Effector memory CD8-positive, alpha-beta T cell (primary cell): ENCODE measurements at places on chromosomes 6 and 20.
A peak's percentile ranks its signal among the peaks of the same experiment; 100 is the strongest.

- no peak for DNase-seq
Measured at GRCh38 chr6:160050022-160050421, 71.6 kb upstream of the SLC22A1 start.

GRCh38 chr6:16697437-16698161 is 63.7 kb downstream of the ATXN1 start:
- no peak for DNase-seq

GRCh38 chr6:35385457-35386202 is 43.3 kb downstream of the PPARD start:
- no peak for DNase-seq

DNA sequence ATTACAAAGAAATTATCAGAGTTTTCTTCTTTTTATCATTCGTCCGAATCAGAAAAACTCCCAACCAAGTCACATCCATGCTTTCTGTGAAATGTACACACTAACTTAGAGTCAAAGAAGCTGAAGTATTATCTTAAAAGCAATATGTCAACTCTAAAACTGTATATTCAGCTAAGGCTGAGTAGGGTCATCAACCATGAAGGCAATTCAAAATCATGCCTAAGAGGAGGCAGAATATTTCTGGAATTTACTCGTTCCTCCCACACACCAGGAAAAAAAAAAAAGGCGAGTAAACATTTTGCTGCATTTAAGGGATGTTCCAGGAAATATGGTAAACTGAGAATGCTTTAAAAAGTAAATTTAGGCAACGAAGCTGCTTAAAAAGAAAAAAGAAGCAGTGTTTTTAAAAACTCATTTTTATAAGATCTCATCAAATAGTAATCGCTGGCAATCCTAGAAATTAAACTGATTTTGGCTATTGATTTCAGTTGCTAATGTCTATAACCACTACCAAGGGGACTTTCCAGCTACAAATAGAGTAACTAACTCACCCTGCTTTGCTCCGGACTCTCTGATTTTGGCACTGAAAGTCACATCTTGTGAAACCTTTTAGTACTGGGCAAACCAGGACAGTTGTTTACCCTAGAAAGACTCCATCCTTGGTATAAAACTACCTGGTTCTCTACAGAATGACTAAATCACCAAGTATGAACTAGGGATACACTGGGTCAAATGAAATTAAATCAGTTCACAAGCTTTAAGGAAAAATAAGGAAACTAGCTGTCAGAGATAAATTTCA is 82.8 kb downstream of the MBOAT1 start:
- DNase-seq = no peak

- no peak for DNase-seq
Measured at GRCh38 chr6:14690120-14691056, 555.5 kb upstream of the JARID2 start.

- no peak for DNase-seq
Measured at GRCh38 chr6:154249499-154250298, 106.9 kb downstream of the IPCEF1 start.

DNA sequence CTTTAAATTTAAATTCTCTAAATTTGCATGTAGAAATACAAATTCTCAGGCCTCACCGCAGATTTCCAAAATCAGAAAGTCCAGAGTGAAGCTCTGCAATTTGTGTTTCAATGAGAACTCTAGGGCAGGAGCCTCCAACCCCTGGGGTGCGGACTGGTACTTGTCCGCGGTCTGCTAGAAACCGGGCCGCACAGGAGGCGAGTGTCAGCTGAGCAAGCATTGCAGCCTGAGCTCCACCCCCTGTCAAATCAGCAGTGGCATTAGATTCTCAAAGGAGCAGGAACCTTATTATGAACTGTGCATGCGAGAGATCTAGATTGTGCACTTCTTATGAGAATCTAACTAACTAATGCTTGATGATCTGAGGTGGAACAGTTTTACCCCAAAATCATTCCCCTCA is 203.0 kb upstream of the PCSK2 start:
- no peak for DNase-seq

DNA sequence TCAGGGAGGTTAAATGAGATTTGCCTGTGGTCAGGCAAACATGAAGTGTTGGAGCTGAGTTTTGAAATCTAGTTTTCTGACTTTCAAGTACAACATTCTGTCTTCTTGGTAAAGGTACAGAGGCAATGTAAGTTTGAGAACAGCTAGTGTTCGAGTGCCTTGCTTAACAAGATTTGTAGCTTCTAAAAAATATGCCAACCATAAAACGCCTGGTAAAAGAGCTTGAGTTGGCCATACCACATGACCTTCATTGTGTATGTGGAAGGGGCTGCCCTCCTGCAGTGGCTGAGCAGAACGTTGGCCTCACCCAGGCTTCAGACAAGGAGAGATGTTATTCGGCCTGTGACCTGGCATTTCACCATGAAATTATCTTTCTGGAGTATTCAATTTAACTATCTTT is 86.5 kb downstream of the MAP7 start:
- DNase-seq = no peak

GRCh38 chr6:106730718-106731117 is 101.3 kb downstream of the QRSL1 start:
- no peak for DNase-seq

DNA sequence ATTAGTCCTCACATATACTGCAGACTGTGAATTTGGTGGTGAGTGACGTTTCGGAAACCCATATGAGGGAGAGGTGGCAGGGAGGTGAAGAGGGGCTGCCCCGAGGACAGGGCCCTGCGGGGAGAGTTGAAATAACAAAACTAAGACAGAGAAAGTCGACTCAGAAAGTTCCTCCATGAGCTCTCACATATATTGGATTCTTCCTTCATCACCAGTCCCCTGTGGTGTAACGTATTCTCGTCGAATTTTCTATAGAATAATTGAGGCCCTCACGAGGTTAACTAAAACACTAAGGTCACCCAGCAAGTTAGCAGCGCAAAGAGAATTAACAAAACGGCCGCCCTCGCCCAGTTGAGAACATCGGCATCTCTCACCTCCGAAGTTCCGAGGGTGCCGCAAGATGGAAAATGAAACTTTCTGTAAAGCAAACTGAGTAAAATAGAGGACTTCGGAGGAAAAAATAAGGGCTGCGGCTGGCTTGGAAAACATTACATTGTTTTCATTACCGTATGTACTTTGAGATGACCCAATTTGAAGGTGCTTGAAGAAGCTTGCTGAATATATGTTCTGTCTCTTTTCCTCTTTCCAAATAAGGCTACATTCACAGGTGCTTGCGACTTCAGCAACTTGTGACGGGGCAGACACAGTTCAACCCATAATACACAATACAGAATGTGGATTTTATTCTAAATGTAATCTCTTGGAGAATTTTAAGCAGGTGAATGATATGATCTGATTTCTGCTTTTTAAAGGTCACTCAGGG is 490.9 kb upstream of the JARID2 start:
- peak; percentile 49 for DNase-seq

- DNase-seq = peak; percentile 60
Measured at GRCh38 chr6:36130667-36131510, 576 bp downstream of the MAPK13 start.

- no peak for DNase-seq
Measured at GRCh38 chr6:140636908-140637402, 1262.5 kb upstream of the CITED2 start.

- peak; percentile 42 for DNase-seq
Measured at GRCh38 chr6:27188061-27188884, 59.2 kb upstream of the PRSS16 start.

- no peak for DNase-seq
Measured at GRCh38 chr6:12969966-12970365, 253.4 kb downstream of the PHACTR1 start.

GRCh38 chr6:149913540-149914240 is 9.2 kb downstream of the RAET1G start:
- no peak for DNase-seq

DNA sequence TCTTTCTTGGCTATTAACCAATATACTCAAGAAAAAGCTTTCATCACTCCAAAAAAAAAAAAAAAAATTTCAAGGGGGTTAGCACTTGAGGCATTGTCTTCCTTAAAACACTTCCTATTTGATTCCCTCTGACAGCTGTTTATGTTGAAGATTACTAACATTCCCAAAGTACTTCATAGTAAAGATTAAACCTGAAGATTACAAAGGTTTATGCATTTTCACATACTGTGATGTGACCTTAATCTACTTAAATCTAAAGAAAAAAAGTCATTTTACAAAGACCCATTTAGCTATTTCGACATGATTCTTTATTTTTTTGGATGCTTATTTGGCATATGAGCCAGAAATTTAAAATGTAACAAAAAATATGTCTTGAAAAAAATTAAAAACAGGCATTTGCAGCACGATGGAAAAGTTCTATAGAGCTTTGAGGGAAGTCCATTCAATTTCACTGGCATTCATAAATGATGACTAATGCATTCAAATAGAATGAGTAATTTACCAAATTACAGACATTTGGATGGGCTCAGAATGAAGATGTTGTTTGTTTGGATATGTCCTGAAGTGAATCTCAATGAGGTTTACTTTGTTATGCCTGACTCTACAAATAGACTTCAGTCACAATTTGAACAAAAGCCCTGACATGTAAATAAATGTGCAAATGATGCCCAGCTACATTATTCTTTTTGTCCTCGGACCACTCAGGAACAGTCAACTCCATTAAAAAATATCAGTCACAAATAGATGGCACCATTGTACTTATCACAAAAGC is 674.6 kb upstream of the MARCKS start:
- DNase-seq = no peak

DNA sequence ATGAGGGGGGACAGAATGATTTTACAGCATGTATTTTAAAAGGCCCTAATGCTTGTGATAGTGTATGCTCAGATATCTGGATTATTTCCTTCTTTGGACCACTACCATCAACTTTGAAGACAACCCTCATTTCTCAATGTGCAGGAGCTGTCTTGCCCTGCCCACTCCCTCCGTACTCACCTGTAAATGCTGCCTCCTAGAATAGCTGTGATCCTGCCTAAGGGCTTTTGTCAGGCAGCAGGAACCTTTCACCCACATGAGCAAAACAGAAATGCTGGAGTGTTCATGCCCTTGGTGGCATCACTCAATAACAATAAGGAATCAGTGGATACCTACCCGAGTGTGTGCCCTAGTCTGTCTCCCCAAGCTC is 723.6 kb upstream of the FLRT3 start:
- DNase-seq = no peak

- peak; percentile 25 for DNase-seq
Measured at GRCh38 chr6:135183002-135183531, 2.0 kb downstream of the MYB start.

- no peak for DNase-seq
Measured at GRCh38 chr6:144659202-144660182, 374.4 kb downstream of the UTRN start.

GRCh38 chr6:1554476-1555310 is 55.0 kb upstream of the FOXC1 start:
- peak; percentile 65 for DNase-seq
